ENCODE measurements at places on chromosomes 4 and X.

GRCh38 chr4:39655876-39656275, 17.2 kb upstream of the SMIM14 start:
- no peak for DNase-seq

- no peak for DNase-seq
These were observed at the start of gene PSAPL1 for GRCh38 chr4:7434766-7435150. PSAPL1 (minus strand) TSS chr4:7434930; CDS start chr4:7434879, 51 bp downstream.

- DNase-seq, result no peak
These were observed 295.3 kb upstream of the CTSO start for GRCh38 chr4:156248917-156249316.

- no peak for DNase-seq
These were observed 26.8 kb upstream of the ATXN3L start for GRCh38 chrX:13346646-13347045.

DNA sequence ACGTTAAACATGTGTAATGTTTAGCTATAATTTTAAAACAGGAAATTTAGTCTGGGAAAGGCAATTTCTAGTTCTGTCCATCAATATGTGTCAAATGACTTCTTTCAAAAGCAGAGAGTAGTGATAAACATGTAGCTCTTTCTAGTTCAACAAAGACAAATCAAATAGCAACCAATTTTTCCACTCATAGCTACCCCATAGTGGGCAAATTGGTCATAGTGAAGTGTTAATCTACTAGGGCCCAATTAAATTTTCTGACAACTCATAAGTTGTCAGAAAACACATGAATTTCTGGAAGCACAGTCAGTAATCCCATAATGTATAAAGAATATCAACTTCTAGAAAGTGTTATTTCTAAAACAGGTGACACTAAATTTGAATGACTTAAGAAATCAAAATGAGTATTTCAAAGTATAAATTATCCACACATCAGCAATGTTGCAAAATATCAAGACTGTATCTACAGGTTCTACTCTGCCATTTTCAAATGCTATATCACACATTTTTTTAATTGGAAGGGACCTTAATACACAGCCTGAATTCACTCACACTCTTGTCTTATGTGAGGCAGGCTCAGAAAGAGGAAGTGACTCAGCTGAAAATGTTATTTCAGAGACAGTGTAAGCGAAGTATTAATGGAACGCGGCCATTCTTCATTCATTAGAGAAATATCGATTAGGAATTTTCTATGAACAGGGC, 7.7 kb downstream of the OCIAD2 start:
- DNase-seq, result no peak

GRCh38 chr4:174775366-174775765, 53.7 kb downstream of the GLRA3 start:
- DNase-seq, result no peak

- no peak for DNase-seq
These were observed 48.2 kb downstream of the STK26 start for GRCh38 chrX:132071254-132071653.

GRCh38 chrX:45758319-45758718, 557.6 kb upstream of the DIPK2B start:
- no peak for DNase-seq

- DNase-seq, result no peak
These were observed 117.1 kb downstream of the UNC5C start for GRCh38 chr4:95431678-95432077.

GRCh38 chr4:118772081-118772766, 63.7 kb downstream of the SEC24D start:
- DNase-seq, result no peak

GRCh38 chr4:52704661-52705060, 45.6 kb upstream of the USP46 start:
- no peak for DNase-seq

GRCh38 chrX:148501386-148502066, 1.1 kb downstream of the AFF2 start:
- DNase-seq, result no peak

DNA sequence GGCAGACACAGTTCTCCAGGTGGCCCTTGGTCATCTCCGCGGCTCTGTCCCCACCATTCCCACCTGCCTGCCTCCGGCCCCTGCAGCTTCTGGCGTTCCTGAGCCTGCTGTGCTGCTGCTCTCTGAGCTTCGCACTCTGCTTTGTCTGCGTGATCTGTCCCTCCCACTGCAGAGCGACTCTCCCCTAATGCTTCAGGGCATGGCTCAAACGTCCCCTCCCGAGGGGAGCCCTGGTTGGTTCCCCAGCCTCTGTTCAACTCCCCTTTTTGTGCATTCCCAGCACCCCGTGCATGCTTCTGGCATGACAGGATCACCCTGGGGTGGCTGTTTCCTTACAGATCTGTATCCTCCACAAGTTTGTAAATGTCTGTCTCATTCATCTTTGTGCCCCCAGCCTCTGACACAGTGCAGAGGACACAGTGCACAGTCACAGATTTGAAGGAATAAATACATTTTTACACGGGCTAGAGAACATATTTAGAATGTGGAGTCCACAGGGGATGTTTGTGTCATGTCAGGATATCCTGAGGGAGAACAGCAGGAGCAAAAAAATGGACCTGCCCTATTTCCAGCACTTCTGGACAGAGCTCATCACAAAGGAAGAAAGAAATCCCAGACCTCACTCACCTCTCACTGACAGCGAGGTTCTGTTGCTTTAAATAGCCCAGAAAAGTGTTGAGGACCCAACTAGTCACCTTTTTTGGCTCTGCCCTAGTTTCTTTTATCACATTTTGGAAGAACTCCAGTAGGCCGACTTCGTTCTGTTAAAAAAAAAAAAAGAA, 72.6 kb downstream of the GATB start:
- no peak for DNase-seq

DNA sequence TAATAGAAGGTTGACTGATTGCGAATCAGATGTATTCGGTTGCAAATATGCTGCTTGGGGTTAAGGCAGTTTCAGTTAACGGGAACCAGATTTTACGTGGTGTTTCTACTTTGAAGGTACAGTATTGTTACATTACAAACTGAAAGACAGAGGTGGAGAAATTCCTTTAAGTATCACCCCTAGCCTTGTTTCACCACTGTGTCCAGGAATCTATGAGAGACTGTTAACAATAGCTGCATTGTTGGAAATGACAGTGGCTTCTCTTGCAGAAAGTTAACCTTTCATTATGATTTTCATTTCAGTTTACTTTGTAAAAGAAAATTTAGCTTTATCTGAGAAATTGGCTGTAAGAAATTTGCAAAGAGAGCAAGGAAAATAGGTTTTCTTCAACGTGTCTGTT, 2.6 kb downstream of the CDKL5 start:
- no peak for DNase-seq

DNA sequence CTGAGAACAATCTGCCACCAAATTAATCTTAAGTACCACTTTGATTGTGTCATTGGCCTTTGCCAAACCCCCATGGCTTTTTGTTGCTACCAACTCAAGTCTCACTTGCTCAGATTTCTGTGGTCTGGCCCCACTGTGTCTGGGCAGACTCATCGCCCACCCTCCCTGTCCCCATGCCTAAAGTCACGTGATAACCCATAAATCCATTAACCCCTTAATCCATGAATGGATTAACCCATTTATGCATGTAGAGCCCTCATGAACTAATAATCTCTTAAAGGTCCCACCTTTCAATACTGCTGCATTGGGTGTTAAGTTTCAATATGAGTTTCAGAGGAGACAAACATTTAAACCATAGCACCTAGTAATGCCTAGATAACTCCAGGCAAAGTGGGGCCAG, 78.5 kb upstream of the BLTP1 start:
- no peak for DNase-seq

GRCh38 chr4:37675587-37676290, 10.4 kb downstream of the RELL1 start:
- DNase-seq, result no peak

GRCh38 chrX:87425618-87426017, 92.0 kb upstream of the KLHL4 start:
- no peak for DNase-seq

DNA sequence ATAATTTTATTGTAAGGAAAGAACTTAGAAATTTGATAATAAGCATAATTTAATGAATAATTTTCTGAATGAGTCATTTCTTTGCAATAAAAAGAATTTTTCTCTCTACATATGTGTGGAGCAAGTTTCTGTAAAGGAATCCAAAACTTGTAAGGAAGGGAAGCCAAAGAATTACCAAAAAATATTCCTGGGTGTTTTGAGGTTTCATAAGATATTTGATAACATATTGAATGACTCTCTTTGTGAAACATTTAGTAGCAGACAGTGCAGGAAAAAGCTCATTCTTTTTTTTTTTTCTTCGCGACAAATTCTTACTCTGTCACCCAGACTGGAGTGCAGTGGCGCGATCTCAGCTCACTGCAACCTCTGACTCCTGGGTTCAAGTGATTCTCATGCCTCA, 469.0 kb upstream of the MAGEB2 start:
- DNase-seq, result no peak

DNA sequence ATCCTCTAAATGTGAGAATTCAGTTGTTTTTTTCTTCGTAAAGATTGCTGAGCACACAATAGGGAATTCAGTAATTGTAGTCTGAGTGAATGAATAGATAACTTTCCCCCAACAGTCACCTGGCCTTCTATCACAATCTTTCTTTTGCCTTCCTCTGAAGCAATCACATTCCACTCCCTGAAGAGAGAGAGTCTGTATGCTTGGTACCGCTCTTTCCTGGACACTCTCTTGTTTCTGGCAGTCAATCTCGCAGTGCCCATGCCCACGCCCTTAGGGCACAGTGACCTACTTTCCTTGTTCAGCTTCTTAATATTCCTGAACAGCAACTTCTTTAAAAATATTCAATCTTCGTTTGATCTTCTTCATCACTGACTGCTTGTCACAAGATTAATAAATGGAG, 255.9 kb downstream of the ADAMTS3 start:
- DNase-seq, result no peak

DNA sequence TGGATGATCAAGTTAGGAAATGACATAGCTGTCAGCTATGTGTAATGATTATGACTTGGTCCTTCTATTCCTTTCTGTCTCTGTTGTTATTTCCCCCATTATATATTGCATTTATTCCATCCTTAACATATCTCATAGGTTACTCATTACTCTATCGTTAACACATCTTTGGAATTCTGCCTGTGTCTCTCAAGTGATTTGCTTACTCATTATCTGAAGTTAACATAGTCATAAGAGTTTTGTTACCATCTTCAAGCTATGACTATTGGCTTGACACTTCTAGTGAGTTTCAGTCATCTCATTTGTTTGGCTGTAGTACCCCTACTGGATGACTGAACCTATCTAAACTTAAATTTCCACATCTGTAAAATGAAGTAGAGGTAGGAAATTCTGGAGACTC, 286.1 kb upstream of the PPP1R2C start:
- DNase-seq, result no peak

GRCh38 chr4:26141911-26142638, 178.7 kb upstream of the RBPJ start:
- no peak for DNase-seq

DNA sequence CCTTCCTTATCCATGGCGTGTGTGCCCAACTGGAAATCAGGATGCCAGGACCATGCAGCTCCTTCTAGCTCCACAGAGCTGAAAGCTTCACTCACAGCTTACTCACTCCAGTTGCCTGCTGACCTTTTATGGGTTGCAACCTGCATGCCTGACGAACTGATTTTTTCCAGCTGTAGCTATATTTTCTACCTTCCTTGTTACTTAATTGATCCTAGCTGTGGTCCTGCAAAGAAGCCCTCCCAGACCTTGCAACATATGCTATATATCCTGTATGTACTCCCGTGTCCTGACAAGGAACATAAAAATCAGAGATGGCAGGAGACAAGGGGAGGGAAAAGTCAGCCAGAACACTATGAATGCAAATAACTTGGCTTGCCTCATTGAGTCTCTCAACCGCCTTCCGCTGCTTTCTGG, 135.3 kb upstream of the LDB2 start:
- DNase-seq, result no peak

GRCh38 chr4:98653890-98654867, 4.2 kb downstream of the TSPAN5 start:
- no peak for DNase-seq

DNA sequence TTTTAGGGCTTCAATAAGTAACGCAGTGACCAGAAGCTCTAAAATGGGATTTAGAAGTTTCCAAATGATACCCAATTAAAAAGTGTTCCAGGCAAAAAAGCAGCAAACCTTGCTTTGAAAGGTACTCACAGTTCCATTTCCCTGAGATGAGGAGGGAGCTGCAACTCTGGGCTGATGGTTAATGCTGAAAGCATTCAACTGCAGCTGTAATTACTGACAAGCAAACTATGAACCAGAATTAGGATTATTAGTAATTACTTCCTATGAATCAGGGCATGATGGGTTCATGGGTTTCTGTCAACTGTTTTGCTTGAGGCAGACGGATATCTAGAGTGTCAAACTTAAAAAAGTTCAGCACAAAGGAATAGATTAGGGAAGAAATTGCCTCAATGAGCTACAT, 357.4 kb downstream of the STIM2 start:
- no peak for DNase-seq

DNA sequence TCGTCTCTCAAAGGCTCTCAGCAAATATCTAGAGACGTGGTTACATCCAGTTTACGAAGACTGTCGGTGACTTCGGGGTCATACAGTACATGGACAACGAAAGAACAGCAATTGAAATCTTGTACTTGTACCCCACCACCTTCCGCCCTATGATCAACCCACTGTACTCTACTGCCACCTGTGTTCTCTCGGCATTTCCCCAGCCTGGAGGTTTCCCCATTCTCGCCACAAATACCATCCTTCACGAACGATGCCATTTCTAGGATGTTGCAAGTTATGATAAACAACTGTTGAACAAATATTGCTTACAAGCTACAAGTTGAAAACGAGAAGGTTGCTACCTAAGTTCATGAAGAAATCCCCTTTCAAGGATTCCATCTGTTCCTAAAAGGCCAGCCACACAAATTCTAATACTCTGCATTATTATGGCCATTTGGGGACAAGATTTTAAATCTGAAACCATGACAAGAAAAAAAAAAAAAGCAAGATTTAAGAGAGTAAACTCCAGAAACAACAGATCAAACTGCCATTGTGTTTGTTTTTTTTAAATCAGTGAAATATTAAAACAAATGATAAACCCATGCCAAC, 1.6 kb downstream of the APBB2 start:
- DNase-seq, result no peak

DNA sequence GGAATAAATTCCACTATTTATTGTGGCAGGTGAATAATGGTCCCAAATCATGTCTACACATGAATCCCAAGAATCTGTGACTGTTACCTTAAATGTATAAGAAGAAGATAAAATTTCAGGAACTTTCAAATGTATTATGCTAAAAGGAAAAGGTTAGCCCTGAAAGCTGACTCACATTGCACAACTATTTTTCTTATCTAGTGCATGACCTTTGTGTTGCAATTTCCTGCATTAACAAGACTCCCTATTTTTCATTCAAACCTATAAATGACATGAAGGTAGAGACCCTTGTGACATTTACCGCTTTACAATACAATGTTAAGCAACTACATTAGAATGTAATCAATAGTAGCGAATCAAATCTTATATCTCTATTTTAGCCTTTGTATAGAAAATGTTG, 36.7 kb downstream of the UBQLN2 start:
- DNase-seq, result no peak

DNA sequence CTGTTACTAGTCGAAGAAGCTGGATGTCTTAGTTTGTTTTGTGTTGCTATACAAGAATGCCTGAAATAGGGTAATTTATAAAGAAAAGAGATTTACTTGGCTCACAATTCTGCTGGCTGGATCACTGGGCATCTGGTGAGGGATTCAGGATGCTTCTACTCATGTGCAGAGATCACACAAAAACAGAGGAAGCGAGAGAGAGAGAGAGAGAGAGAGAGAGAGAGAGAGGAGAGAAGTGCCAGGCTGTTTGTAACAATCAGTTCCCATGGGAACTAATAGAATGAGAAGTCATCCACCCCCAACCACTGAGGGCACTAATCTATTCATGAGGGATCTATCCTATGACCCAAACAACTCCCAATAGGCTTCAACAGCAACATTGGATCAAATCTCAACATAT, 66.2 kb upstream of the FAM9A start:
- DNase-seq, result no peak

Data from stimulated activated CD8-positive, alpha-beta memory T cell treated with anti-CD3 and anti-CD28 coated beads, Interleukin-7, amount 100 ng/mL, for 1 hour (primary cell).